Upper lobe of left lung (tissue), 6 donors: ENCODE measurements at places on chromosomes 1 and 21.
A peak's percentile ranks its signal among the peaks of the same experiment; 100 is the strongest.

GRCh38 chr1:206004826-206005225 lies 1.6 kb upstream of the RAB7B start:
- DNase-seq = no peak

DNA sequence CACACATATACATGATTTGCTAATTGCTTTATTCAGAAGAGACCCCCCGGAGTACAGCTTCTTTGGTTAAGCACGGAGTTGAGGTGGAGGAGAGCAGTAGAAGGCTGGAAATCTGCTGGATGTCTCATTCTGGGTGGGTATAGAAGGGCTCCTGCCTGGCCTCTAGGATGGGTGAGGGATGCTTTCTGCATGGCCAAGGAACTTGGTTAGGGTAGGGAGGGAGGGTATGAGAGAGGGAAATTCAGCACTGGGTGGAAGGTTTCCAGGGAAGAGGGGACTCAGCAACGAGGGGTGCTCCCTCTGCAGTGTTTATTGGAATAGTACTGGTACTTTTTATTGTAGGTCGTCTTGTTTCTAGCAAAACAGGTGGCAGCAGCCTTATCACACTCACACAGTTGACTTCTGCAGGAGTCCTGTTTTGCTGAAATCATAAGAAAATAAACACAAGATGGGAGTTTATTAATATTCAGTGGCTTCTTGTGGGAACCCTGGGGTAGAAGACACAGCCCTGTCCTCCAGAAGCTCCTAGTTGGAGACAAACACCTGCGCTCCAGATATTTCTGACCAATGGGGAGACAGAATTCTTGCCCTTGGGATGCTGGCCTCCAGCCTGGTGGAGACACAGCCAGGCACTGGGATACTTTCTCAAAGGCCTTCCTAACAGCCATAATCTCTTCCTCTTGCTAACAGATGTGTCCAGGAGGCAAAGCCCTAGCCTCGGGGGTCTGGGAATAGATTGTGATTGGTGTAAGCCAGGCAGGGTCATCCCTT lies 3.8 kb downstream of the PLA2G2A start:
- DNase-seq = no peak

- DNase-seq = no peak
These were observed 42.9 kb downstream of the UMODL1 start for GRCh38 chr21:42113926-42114409.

DNA sequence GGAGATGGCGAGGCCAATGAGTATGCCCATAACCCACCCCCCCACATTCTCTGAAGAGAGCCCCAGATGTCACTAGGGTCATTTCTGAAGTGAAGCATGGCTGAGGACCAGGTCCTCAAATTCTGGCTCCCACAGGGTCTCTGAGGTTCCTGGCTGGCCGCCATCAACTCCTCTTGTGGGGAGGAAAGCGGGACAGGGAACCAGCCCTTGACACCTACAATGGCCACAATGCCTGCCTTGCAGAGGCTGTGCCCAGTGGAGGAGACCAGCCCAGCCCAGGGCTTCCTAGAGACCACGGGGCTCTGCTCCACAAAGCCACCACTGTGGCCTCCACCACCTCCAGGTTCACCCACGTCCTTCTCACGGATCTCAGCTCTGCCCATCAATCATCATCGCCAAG lies 120.1 kb upstream of the ARHGEF16 start:
- no peak for DNase-seq

GRCh38 chr1:57633056-57633455 lies 209.2 kb upstream of the DAB1 start:
- DNase-seq = no peak

- no peak for DNase-seq
These were observed 4.5 kb downstream of the PEX14 start for GRCh38 chr1:10479296-10479695.

DNA sequence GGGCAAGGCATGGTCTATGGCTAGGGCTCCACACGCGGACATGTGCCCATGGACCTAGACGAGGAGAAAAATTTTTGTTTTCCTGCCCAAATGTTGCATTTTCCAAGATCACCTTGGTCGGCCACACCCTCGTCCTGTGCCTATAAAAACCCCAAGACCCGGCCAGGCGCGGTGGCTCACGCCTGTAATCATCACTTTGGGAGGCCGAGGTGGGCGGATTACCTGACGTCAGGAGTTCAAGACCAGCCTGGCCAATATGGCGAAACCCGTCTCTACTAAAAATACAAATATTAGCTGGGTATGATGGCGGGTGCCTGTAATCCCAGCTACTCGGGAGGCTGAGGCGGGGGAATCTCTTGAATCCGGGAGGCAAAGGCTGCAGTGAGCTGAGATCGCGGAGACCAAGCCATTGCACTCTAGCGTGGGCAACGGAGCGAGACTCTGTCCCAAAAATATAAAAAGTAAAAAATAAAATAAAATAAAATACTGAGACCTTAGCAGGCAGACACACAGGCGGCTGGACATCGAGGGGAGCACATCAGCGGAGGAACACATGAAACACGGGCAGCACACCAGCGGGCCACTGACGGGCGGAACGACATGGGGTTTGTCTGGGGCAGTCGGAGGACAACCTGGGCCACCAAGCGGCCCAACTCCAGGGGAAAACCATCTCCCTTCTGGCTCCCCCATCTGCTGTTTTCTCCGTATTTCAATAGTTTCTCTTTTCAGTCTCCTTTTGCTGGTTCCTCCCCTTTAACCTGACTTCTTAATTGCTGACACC lies 60.7 kb upstream of the TBX15 start:
- peak; percentile 49 for DNase-seq

DNA sequence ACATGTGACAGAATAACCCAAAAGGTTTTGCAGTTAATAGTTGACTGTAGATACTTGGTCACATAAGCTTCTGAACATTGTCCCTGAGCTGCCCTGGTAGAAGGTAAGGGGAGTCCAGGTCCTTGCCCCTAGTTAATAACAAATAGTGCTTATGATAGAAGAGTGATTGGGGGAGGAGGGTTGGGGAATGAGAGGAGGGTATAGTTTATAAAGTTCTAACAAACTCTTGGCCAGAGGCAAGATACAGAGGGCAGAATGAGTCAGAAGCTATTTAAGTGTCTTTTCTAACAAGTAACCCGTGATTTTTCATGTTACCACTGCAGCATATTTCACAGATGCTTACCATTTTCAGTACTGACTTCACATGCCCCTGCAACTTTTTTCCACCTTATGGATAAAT lies 26.7 kb upstream of the MYOCOS start:
- DNase-seq = no peak

GRCh38 chr1:205229399-205229871 lies 1.7 kb downstream of the TMCC2 start:
- DNase-seq = no peak

- no peak for DNase-seq
These were observed 76.4 kb downstream of the SNRPE start for GRCh38 chr1:203937678-203938330.
